Fibroblast of upper back skin (primary cell): ENCODE measurements at places on chromosomes 16 and 17.

- no peak for DNase-seq
Observed at GRCh38 chr17:19716108-19717030, at the start of gene SLC47A2. Gene SLC47A2, minus strand, starts transcription at chr17:19716584. Its CDS starts 29 bp downstream, at chr17:19716555.

DNA sequence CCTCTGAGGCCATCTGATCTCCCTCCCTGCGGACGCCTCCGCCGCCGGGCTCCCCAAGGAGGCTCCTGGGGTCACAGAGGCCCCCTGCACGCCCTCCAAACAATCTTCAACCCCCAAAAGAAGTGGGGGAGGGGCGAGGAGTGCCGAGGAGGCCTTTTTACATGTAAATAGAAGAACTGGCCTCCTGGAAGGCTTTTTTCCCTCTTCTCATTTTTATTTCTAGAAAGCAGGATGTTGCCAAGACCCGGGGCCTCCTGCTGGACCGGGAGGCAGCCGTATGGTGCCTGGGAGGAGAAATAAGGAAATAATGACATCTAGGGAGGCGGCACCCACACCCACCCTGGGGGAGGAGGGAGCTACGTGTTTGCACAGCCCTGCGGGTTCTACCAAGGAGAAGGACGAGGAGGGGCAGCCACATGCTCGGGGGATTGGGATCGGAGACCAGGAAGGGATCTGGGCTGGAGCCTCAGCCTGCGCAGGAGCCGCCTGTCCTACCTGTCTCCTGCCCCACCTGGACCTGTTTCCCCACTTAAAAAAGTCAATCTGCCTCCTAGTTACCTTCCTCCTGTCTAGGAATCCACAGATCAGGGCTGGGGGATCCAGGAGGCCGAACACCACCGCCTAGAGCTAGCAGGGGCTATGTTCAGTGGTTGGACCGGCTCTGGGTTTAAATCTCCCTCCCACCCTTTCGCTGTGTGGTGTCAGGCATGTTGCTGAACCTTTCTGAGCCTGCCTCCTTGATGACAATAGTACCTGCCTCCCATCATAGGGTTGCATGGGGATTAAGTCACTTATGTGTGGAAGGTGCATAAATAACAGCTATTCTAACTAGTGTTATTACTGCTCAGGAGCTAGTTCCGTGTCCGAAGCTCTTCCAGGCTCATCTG, 175.7 kb upstream of the GSE1 start:
- peak; percentile 42 for DNase-seq

DNA sequence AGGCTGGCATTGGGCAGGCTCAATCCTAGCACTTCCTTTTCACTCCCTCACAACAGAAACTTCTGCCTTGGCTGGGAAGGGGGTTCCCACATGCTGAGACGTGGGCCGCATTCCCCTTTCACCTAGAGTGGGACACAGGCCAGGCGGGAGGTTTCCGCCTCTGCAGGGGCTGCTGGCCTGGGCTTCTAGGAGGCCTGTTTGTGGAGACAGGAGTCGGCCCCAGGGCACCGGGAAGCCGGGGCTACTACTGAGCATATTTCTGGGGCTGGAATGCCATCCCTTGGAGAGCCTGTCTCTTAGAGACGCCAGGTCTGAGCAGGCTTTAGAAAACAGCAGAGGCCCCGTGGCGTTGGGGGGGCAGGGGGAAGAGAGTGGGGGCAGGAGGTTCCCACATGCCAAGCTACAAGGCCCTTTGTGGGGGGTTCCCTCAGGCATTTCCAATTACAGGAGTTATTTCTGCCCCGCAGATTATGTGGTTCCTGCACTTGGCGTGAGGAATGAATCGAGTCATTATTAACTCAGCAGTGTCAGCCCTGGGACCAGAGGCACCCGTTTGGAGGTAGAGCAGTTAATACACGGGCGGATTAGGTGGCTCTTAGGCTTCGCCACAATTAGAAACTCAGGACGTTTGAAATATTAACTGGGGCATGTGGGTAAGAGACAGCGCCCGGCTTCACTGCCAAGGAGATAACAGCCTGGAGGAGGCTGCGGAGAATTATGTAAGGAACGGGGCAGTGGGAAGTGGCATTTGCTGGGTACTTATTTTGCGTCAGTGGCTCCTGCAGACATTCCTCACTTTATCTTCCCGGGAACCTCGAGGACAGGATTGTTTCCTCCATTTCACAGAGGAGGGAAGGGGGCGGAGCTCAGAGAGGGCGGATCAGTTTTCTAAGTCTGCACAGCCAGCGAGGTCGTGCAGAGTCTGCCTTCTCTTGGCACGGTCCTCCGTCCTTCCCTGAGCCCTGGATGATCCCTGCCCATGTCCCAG, 162.5 kb downstream of the MAF start:
- no peak for DNase-seq

DNA sequence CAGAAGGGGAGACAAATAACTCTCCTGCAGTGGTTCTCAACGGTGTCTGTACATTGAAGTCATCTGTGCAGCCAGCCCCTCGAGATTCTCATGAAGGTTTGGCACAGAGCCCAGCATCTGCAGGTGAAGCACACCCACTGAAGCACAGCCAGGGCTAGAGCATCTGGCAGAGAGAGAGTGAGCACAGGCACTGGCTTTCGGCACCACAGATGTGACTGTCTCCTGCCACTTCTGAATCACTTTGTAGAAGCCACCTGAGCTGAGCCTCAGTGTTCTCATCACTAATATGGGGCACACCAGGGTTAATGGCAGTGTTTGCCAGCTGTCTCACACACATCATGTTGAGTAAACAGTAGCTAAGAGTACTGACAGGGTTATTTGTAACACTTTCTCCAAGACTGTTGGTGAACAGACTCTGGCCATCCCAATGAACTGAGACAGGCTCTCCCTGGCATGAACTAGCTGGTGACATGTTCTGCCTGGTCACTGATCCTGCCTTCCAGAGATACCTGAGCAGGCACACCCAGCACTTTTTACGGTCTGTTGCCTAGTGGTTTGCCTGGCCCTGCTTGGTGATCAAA, 10.9 kb downstream of the HSPB9 start:
- DNase-seq, result peak; percentile 14

DNA sequence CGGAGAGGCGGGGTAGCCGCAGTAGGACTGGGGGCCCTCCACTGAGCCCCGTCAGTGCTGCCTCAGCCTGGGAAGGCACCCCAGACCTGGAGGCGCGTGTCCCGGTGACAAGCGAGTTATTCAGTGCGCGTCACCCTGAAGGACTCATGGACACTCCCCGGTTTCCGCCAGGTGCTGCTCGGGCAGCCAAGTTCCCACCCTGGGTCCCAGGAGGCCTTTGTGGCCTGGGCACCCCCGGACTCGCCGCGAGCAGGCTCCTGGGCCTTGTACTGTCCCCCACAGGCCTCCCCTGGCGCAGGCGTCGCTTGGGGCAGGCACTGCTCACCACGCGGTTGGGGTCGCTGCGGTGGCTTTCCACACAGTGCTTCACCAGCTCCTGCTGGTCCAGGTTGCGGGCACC, 7.6 kb downstream of the RNF166 start:
- DNase-seq, result no peak

DNA sequence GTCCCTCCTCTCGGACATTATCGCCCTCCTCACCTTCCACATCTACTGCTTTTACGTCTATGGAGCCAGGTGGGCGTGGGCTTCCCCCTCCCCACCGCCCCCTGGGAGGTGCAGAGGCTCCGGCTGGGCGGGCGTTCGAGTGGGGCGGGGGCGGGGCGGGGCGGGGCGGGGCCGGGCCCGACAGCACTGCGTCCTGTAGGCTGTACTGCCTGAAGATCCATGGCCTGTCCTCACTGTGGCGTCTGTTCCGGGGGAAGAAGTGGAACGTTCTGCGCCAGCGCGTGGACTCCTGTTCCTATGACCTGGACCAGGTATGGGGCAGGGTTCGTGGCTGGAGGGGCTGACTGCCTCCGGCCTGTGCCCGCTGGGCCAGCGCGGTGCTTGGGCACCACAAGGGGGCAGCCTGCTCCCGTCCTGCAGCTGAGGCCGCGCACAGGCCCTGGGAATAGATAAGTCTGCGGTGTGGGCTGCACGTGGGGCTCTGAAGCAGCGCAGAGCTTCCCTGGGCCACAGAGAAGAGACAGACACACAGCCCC, 9.2 kb downstream of the PIGQ start:
- peak; percentile 61 for DNase-seq

- DNase-seq, result no peak
Observed at GRCh38 chr16:35409503-35409902, 1950.1 kb downstream of the TP53TG3F start.

GRCh38 chr16:50444526-50444925, 75.7 kb upstream of the BRD7 start:
- no peak for DNase-seq

DNA sequence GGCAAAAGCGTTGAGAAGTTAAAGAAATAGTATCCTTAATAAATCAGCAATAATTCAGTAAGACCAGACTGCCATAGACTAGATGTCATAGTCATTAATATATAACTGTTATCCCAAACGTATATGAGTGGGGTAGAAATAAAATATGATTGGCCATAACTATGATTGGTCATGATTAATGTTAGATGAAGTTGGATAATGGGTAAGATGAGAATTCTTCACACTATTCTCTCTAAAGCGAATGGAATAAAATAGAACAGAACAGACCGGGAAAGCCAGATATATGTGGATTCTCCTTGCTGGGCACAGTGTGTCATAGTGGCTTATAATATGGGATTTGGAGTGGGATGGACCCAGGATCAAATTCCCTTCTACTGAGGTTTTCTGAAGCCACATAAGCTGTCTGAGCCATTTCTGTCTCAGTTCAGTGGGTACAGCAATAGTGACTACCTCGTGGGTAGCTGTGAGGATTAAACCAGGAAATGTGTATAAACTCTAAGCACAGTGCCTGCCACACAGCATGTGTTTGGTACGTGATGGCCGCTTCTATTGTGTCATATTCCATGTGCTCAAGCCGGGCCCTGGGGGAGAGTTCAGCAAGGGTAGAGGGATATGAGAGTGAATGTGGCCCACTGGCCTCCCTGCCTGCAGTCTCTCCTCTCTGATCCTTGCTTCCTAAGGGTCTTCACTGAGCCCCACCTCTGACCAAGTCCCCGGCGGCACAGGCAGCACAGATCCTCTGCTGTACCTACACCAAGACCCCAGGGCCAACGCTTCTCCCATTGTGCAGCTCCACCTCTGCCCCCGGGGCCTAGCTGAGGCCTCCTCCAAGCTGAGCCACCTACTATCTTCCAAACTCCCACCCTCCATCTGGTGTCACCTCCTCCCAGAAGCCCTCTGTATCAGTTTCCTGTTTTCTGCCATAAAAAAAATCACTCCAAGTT, 3.7 kb downstream of the CETP start:
- no peak for DNase-seq

DNA sequence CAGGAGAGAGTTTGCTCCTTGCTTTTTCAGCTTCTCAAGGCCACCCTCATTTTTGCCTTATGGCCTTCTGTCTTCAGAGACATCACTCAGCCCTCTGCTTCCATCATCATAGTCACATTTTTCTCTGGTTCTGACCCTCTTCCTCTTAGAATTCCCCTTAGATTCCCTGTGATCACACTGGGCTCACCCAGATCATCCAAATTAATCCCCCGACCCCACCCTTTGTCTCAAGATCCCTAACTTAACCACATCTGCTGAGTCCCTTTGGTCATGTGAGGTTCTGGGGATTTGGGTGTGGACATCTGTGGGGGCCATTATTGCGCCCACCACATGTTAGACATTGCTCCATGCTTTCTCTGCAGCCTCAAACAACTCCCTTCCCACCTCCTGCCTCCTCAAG, 323.4 kb downstream of the CPPED1 start:
- no peak for DNase-seq

- no peak for DNase-seq
Observed at GRCh38 chr16:86391486-86391885, 118.8 kb upstream of the FOXF1 start.

GRCh38 chr17:68344701-68345136, 53.4 kb downstream of the ARSG start:
- no peak for DNase-seq

DNA sequence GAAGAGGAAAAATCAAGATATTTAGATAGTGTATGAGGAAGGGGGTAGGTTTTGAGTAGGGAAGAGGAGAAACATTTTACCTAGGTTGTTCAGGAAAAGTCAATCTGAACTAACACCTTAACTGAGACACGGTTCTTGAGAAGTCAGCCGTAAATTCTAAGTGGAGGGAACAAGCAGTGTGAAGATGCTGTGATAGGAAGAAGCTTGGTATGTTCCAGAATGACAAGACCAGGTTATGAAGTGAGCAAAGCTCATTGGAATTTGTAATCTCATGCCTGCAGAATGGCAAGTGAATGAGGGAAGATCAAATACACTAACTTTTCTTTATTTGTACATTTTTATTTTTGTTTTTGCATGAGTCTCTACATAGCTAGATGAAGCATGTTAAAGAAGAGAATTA, 307.6 kb downstream of the ZFHX3 start:
- peak; percentile 36 for DNase-seq

DNA sequence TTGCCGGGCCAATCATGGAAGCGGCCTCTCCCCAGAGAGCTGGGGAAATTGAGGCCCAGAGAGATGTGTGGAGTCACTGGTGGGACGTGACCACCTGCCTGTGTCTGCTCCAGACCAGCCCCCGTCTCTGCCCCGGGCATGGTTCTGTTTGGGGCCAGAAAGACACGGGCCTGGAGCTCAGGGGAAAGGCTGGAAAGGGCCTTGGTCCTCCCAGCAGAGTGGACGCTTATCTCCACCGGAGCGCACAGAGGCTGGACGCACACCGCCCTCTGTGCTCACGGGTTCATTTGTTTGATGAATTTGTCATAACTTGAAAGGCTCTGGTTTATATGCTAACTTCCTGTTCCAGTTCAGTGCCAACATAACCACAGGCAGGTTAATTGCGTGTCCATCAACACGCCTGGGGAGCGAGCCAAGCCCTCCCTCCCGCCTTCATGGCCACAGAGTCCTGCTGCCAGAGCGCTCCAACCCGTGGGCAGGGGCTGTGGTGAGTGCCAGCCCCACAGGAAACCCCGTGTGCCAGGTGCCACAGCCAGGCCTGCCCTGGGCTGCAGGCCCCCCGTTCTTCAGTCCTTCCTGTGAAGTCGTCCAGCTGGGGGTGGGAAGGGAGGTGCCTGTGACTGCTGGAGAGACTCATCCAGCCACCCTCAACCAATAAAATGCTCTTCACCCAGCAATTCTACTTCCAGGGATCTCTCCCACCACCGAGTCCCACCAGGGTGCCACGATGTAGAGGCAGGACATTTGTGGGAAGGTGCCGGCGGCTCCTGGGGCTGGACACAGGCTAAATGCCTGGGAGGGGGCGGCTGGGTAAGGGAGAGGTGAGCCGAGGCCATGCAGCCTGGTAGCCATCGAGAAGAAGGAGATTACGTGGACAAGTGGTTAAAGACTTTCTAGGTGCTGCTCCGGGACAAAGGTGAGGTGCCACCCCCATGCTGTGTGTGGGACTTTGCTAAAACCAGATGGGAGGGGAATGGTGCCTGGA, 29.4 kb upstream of the BAHCC1 start:
- DNase-seq, result no peak

DNA sequence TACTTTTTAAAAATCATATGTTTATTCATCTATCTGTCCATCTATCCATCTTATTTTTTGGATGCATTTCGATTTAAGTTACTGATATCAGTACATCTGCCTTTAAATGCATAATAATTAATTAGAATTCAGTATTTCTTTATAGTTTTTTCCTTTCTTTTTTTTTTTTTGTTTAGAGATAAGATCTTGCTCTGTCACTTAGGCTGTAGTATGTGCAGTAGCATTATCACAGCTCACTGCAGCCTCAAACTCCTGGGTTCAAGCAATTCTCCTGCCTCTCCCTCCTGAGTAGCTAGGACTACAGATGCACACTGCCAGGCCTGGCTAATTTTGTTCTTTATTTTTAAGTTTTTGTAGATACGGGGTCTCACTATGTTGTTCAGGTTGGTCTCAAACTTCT, 133.4 kb downstream of the SSH2 start:
- DNase-seq, result no peak

GRCh38 chr16:12145918-12146317, 169.4 kb downstream of the SNX29 start:
- DNase-seq, result peak; percentile 47
